Activated T-helper 1 cell treated with anti-CD3 and anti-CD28 coated beads, Interleukin-12 subunit alpha, Interleukin-12 subunit beta, Interleukin-2, Interleukin-4 antibody, amounts not matched to agents 30 ng/mL and 10 ng/mL and 1 ng/mL, durations not matched to agents 14 hours and 24 hours and 36 hours (primary cell): ENCODE measurements at places on chromosomes 5 and 9. TPM values are rescaled to one million over a fixed set of nuclear protein-coding genes. Genes with fewer than 3 reads are reported as not detected.

Gene FBP2
- total RNA-seq: not detected in 2 replicates

Gene GHR
- total RNA-seq: not detected in 2 replicates

Gene STARD4
- total RNA-seq: 149 and 163 TPM in 2 replicates

Gene GABRA1
- total RNA-seq: not detected in 2 replicates

Gene EEIG1
- total RNA-seq: 39.8 and 43.4 TPM in 2 replicates

Gene TLX3
- total RNA-seq: not detected in 2 replicates

DNA sequence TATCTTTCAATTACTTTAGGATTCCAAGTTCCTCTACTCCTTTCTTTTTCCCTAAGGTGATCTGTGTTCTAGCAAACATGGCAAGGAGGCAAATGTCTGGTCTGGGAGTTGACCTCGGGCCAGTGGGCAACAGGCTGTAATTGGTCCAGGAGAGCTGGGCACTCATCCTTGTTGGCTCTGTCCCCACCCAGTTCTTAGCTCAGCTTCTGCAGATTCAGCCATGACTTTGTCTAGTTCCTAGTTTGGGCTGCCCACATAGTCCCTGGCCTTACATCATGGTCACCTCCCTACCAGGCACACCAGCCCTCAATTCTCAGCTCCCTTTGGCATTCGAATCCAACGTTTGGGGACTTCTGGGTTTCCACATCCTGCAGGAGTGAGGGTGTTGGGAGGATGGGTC lies 92.1 kb upstream of the DAP start:
- H3K36me3 ChIP-seq: no peaks in the 10 kb centered on the region
- no peak overlapping the region for H3K4me3 ChIP-seq
- DNase-seq: no peak
- no peaks in the 10 kb centered on the region for H3K4me1 ChIP-seq
- no peak overlapping the region for H3K27ac ChIP-seq
- peaks cover 5% of the 10 kb centered on the region for H3K27me3 ChIP-seq

- no peaks in the 10 kb centered on the region for H3K36me3 ChIP-seq
- H3K4me3 ChIP-seq: no peak overlapping the region
- H3K27me3 ChIP-seq: peaks cover 9% of the 10 kb centered on the region
- no peak overlapping the region for H3K27ac ChIP-seq
- peaks cover 13% of the 10 kb centered on the region for H3K4me1 ChIP-seq
Measured at GRCh38 chr5:6837519-6838110, 124.4 kb downstream of the TENT4A start.

DNA sequence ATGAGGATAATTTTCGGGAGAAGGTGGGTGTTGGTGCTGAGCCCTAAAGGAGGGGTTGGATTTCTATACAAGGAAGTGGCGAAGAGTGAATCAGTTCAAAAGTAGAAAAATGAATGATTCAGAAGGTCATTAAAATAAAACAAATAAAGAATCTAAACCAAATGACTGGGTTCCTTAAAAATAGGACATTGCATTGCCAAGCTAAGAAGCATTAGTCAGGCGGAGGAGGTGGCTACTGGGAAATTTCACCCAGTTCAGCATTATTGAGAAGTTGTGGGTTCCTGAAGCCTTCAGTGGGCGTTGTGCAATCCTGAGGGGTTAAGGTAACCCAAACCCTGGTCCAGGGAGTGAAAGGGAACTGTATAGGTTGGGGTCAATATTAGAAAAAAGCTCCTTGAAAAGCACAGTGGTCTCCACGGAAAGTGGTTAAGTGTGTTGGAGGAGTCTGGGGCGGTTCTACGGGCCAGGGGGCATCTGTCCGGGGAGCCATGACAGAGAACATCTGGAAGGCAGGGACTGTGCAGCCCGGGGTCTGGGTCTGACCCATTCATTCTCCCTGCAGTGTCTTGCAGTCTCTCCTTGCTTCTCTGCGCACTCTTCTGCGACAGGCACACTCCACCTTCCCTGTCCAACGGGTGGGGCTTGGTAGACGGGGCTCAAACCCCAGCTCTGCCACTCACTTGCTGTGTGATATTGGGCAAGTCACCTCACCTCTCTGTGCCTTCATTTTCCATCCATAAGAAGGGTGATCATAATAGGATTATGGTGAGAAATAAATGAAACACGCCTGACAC lies 27.6 kb upstream of the DUSP1 start:
- H3K27me3 ChIP-seq: no peaks in the 10 kb centered on the region
- H3K27ac ChIP-seq: no peak overlapping the region
- DNase-seq: no peak
- no peaks in the 10 kb centered on the region for H3K36me3 ChIP-seq
- no peak overlapping the region for H3K4me3 ChIP-seq

- peaks cover 5% of the 10 kb centered on the region for H3K27me3 ChIP-seq
- peaks cover 19% of the 10 kb centered on the region for H3K4me1 ChIP-seq
- H3K4me3 ChIP-seq: no peak overlapping the region
- H3K27ac ChIP-seq: no peak overlapping the region
Measured at GRCh38 chr9:27504259-27504658, 19.8 kb upstream of the IFNK start.

- no peak overlapping the region for H3K4me3 ChIP-seq
- H3K36me3 ChIP-seq: peaks cover 2% of the 10 kb centered on the region
- no peaks in the 10 kb centered on the region for H3K27me3 ChIP-seq
- no peak overlapping the region for H3K27ac ChIP-seq
- H3K4me1 ChIP-seq: no peaks in the 10 kb centered on the region
Measured at GRCh38 chr9:134985451-134985850, 67.7 kb upstream of the FCN1 start.

DNA sequence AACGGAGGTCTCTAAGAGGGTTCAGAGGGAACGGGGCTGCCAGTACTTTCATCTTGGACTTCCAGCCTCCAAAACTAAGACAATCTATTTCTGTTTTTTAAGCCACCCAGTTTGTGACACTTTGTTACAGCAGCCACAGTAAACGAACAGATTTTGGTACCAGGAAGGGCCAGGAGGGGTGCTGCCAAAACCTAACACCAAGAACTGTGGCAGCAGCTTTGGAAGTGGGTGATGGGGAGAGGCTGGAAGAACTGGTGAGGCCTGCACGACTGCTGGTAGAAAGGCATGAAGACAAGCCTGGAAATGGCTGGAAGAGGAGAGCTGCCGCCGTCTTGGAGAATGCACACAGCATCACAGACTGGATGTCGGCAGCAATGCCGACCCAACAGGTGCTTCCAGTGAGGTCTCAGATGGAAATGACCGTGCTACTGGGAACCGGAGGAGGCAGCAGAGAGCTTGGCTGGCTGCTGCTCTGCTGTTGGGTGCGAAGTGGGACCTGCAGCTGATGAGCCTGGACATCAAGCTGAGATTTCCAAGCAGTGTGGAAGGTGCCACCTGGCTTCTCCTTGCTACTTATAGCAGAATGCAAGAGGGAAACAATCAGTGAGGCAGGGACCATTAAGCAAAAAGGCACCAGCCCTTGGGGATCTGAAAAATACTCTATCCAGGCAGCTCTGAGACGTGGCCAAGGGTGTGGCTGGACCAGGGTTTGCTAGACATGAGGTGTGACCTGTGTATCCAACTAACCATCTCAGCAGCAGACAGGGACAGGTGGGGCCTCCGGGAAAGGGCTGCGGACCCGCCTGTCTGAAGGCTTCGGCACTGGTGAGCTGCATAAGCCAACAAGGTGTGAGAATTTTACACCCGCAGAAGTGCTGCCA lies 4.7 kb upstream of the TMEM210 start:
- H3K27ac ChIP-seq: no peak overlapping the region
- no peak for DNase-seq
- no peak overlapping the region for H3K4me3 ChIP-seq
- H3K36me3 ChIP-seq: peaks cover 3% of the 10 kb centered on the region

GRCh38 chr9:123590499-123590898 lies 234.5 kb downstream of the CRB2 start:
- no peaks in the 10 kb centered on the region for H3K4me1 ChIP-seq
- H3K27ac ChIP-seq: no peak overlapping the region
- DNase-seq: no peak

- peaks cover 6% of the 10 kb centered on the region for H3K27me3 ChIP-seq
- H3K27ac ChIP-seq: no peak overlapping the region
- H3K36me3 ChIP-seq: no peaks in the 10 kb centered on the region
Measured at GRCh38 chr5:142411103-142411502, 86.3 kb upstream of the SPRY4 start.

GRCh38 chr9:70427161-70427945 lies 12.9 kb upstream of the KLF9 start:
- no peaks in the 10 kb centered on the region for H3K27me3 ChIP-seq
- H3K36me3 ChIP-seq: peaks cover 3% of the 10 kb centered on the region
- no peak overlapping the region for H3K4me3 ChIP-seq
- H3K27ac ChIP-seq: no peak overlapping the region
- DNase-seq: no peak
- peaks cover 6% of the 10 kb centered on the region for H3K4me1 ChIP-seq

GRCh38 chr5:91291628-91292569 lies 91.2 kb downstream of the ARRDC3 start:
- H3K4me1 ChIP-seq: peaks cover 25% of the 10 kb centered on the region
- H3K36me3 ChIP-seq: peaks cover 4% of the 10 kb centered on the region
- H3K27ac ChIP-seq: no peak overlapping the region
- no peak overlapping the region for H3K4me3 ChIP-seq

DNA sequence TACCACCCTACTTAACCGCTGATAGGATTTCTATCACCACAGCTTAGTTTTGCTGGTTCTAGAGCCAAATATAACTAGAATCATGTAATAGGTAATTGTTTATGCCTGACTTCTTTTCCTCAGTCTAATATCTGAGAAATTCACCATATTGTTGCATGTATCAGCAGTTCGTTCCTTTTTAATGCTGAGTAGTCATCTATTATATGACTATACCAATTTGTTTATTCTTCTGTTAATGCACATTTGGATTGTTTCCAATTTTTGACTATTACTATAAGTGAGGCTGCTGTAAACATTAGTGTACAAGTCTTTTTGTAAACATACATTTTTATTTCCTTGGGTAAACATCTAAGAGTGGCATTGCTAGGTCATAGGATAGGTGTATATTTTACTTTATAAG lies 25.9 kb downstream of the CSNK1G3 start:
- no peak overlapping the region for H3K27ac ChIP-seq
- no peak for DNase-seq
- H3K4me1 ChIP-seq: peaks cover 14% of the 10 kb centered on the region
- H3K36me3 ChIP-seq: peaks cover 5% of the 10 kb centered on the region
- H3K4me3 ChIP-seq: no peak overlapping the region
- no peaks in the 10 kb centered on the region for H3K27me3 ChIP-seq

DNA sequence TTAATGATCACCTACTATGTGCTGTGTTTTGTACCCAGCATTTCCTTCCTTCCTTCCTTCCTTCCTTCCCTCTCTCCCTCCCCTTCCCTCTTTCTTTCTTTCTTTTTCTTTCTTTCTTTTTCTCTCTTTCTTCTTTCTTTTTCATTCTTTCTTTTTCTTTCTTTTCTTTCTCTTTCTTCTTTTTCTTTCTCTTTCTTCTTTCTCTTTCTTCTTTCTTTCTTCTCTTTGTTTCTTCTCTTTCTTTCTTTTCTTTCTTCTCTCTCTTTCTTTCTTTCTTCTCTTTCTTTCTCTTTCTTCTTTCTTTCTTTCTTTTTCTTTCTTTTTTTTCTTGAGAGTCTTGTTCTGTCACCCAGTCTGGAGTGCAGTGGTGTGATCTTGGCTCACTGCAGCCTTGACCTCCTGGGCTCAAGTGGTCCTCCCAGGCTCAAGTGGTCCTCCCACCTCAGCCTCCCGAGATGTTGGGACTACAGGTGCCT lies 165.7 kb upstream of the MVB12B start:
- no peaks in the 10 kb centered on the region for H3K36me3 ChIP-seq
- no peak overlapping the region for H3K4me3 ChIP-seq
- no peak for DNase-seq
- H3K4me1 ChIP-seq: no peaks in the 10 kb centered on the region
- H3K27me3 ChIP-seq: no peaks in the 10 kb centered on the region
- no peak overlapping the region for H3K27ac ChIP-seq

DNA sequence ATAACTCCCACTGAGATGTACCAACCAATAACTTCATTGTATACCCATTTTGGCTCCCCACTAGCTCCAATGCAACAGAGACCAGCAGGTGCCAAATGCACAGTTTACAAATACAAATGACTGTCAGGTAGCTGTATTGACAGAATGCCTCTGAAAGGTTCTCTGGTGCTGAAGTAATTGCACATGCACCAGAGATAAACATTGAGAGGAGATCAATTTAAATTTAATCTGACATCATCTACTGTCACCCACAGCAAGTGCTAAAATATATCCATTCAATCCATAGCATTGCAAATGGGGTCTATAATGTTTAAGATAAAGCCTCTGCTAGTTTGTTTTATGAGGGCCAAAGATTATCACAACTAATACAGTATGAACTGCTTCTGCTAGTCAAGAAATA lies 80.2 kb downstream of the STX17 start:
- no peak overlapping the region for H3K4me3 ChIP-seq
- H3K36me3 ChIP-seq: peaks cover 37% of the 10 kb centered on the region
- no peak overlapping the region for H3K27ac ChIP-seq
- H3K4me1 ChIP-seq: no peaks in the 10 kb centered on the region
- H3K27me3 ChIP-seq: no peaks in the 10 kb centered on the region
- DNase-seq: no peak

- H3K4me3 ChIP-seq: no peak overlapping the region
- no peak overlapping the region for H3K27ac ChIP-seq
- H3K36me3 ChIP-seq: no peaks in the 10 kb centered on the region
- no peaks in the 10 kb centered on the region for H3K27me3 ChIP-seq
Measured at GRCh38 chr9:123440256-123440655, 84.3 kb downstream of the CRB2 start.

GRCh38 chr9:98182889-98183599 lies 9.4 kb downstream of the CORO2A start:
- DNase-seq: no peak
- no peak overlapping the region for H3K4me3 ChIP-seq
- H3K27ac ChIP-seq: no peak overlapping the region
- peaks cover 5% of the 10 kb centered on the region for H3K27me3 ChIP-seq

GRCh38 chr5:1227667-1228066 lies 2.5 kb downstream of the SLC6A18 start:
- H3K4me1 ChIP-seq: peaks cover 3% of the 10 kb centered on the region
- no peak for DNase-seq
- no peak overlapping the region for H3K4me3 ChIP-seq
- no peak overlapping the region for H3K27ac ChIP-seq
- H3K27me3 ChIP-seq: peaks cover 4% of the 10 kb centered on the region

DNA sequence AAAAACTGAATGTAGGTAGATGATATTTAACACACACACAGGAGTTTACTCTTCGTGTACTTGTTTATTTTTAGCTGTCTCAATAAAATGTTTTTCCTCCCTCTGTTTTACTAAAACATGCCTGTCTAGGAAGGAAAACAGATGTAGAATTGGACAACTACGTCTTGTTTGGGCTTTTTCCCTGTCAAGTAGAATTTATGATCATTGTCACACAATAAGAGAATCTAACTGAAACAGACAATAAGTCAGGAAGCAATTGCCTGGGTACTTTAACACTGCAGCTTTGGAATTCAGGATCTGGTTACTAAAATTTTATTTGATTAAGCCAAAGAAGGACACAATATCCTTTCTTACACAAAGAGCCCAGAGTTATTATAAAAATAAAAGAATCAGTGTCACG lies 164.2 kb downstream of the ZDHHC21 start:
- H3K27me3 ChIP-seq: peaks cover 3% of the 10 kb centered on the region
- H3K4me1 ChIP-seq: no peaks in the 10 kb centered on the region
- no peak overlapping the region for H3K4me3 ChIP-seq
- no peak overlapping the region for H3K27ac ChIP-seq
- no peaks in the 10 kb centered on the region for H3K36me3 ChIP-seq
